NCI-H1930 (cell line): ENCODE measurements at places on chromosomes 2 and 18.

GRCh38 chr18:21038201-21038600 lies 73.4 kb downstream of the ROCK1 start:
- no peak for DNase-seq

DNA sequence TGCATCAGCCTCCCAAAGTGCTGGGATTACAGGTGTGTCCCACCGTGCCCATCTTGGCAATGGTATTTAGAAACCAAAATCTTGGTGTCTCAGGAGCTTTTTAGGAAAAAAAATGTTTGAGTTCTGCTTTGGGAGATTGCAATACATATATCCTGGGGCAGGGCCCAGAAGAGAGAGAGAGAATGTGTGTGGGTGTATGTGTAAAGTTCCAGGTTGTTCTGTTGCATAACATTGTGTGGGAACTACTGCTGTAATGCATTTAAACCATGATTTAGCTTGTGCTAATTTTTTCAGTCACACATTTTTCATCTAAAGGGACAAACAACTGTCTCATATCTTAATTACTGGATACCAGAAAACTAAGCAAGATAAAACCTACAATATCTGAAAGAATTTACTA lies 70.8 kb upstream of the NABP1 start:
- no peak for DNase-seq

DNA sequence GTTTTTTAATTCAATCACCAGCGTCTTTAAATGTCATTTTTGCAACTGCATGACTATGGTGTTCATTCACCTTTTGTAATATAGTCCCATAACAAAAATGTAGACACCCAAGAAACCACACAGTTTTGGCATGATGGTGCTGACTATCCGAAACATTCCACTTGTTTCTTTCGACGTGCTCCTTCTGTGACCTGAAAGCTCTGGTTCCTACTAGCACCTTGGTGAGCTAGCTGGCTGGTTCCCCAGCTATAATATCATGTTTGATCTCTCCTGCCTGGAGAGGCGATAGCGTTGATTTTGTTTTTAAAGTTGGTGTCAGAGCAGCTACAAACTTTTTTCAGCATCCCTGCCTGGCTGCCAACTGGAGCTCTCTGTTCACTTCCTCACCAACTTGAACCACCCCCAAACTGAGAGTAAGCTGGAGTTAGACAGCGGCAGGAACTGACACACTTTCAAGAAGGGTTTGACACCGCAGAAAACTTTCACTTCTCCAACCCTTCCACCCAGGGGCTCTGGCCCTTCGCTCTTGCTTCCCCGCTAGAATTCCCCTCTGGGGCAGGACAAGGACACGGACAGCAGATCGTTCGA lies 1.1 kb downstream of the ATAD2B start:
- no peak for DNase-seq

- DNase-seq = no peak
Measured at GRCh38 chr2:203441463-203441862, 93.6 kb downstream of the RAPH1 start.

GRCh38 chr2:239685965-239686364 lies 285.1 kb upstream of the HDAC4 start:
- no peak for DNase-seq

GRCh38 chr18:74399091-74399887 lies 57.8 kb downstream of the DIPK1C start:
- DNase-seq = no peak

GRCh38 chr2:113980946-113981345 lies 91.1 kb downstream of the ACTR3 start:
- DNase-seq = no peak

DNA sequence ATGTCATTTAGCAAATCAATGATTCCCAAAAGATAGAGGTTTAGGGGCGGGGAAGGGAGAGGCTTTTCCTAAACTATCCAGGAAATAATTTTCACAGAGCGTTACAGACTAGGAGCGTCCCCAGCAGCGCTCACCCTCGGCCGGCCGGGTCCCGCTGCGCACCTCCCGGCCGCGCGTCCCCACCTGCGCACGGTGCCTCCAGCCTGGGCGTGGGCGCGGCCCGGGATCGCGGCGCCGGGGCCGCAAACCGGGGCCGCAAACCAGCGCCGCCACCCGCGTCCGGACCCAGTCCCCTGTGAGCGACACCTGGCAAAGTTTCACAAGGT lies 684 bp upstream of the ZCCHC2 start:
- DNase-seq = peak; percentile 60

DNA sequence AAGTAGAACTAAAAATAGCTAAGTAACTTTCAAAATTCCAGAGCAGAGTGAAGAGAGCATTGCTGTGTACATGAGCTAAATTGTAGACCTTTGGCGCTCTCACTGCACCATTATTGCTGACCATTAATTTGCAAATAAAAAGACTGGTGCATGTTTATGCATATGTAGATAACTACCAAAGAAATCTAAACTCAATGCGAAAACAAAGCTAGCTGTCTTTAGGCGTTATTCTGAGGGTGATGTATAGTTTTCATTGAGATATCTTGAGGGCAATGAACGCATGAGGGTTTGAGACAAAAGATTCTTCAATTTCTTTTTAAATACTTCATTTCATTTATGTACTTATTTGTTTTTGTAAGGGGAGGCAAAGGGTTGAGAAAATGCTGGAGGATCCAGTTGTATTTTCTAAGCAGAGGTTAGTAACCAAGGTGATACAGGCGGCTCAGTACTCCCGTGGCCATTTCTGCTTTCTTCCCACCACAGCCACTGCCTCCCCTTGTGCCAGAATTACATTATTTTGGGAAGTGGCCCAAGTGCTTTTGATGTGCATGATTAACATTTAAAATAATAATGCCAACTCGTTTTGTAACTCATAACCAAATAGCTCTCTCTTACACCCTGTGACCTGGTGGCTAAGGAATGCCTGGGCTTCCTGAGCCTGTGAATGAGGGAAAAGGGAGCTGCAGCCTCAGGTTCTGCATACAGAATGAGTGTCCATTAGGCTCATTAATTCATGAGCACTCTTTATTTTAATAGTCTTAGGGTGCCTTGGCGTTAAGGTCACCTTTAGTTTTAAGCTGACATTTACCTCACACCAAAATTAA lies 797.8 kb upstream of the GYPC start:
- no peak for DNase-seq

DNA sequence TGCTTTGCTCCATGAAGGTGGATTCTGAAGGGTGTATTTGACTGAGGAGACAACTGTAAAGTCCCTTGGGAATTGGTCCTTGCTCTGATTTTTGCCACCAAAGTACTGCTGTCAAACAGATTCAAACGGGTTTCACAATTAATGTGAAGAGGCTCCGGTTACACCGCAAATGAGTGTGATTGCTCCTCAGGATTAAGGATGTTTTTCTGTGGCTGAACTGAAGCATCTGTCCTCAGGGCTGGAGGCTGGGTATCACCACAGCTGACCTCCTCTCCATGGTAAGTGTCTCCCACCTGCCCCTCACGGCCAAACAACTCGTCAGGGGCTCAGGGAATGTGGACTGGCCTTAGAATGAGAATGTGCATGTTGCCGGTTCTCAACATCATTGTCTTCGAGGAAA lies 130.4 kb upstream of the NDUFV2 start:
- DNase-seq = no peak

GRCh38 chr2:188032786-188033185 lies 258.9 kb upstream of the GULP1 start:
- no peak for DNase-seq

GRCh38 chr2:179255129-179255528 lies 9.5 kb downstream of the SESTD1 start:
- DNase-seq = no peak

- DNase-seq = no peak
Measured at GRCh38 chr2:103484906-103485305, 723.1 kb downstream of the TMEM182 start.

DNA sequence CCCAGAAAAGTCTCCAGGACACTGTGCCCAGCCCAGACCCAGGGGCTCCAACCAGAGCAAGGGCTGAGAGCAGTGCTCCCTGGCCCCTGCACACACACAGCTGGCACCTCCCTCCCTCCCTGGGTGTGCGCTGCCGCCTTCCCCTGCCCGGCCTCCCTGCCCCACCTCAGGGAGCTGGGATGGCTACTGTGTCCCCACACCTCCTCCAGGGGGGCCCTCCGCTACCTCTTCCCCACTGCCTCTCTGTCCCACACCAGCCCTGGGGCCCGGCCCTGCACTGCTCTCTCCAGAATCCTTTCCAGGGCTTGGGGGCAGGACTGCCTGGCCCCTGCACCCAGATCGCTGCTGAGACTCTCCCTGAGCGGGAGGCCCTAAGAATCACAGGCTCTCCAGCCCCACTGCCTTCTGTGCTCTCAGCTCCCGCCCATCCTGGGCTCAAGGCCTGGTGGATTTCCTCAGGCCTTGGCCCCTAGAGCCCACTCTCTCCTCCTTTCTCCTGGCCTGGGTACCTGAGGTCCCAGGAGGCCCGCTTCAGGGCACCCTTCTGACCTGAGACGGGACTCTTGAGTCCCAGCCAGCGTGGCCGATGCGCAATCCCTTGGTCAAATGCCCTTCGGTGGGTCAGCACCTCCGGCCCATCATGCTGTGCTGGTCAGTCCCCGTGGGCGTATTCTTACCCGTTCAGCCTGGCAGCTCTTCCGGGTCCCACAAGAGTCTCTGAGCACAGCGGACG lies 276.8 kb upstream of the HDAC4 start:
- no peak for DNase-seq

- no peak for DNase-seq
Measured at GRCh38 chr18:45833846-45834245, 8.4 kb downstream of the SIGLEC15 start.

DNA sequence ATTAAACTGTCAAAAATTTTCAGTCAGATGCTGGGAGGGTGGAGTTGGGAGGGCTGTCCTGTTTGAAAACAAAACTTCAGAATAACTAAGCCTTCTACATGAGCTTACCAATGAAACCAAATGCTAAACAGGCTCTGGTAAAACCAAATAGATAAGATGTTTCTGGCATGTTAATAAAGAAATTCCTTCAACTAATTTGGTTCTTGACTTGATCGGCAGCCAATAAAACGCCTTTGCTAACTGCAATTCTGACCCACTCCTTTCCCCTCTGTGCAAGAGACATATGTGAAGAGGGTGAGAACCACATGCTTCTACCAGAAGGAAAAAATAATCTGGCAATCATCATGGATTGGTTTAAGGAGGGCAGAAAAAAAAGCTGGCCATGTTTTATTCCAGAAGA lies 20.9 kb downstream of the MAP4K3 start:
- no peak for DNase-seq

GRCh38 chr2:231563378-231563961 lies 29.2 kb upstream of the TEX44 start:
- DNase-seq = peak; percentile 37
